CD4-positive, alpha-beta T cell treated with Interleukin-12 subunit alpha and Interleukin-12 subunit beta, for 1 hour (primary cell): ENCODE measurements at places on chromosomes 1 and 21.

- no peak for DNase-seq
Observed at GRCh38 chr1:41479000-41479807, 5.3 kb downstream of the EDN2 start.

DNA sequence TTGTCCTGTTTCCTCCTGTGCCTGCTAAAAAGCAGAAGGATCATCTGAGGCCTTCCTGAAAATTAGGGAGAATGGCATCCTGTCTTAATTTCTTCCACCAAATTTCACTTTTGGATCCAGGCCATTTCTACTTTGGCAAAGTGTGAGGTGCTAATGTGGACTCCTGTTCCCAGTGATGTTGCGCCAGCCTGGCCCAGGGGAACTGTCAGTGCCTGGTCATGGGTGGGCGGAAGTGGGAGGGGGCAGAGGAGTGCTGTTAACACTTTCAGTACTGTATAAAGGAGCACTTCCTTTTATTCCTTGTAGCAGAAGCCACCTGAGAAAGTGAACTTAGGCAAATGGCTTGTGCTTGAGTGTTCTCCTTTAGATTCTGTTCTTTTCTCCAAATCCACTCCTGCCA lies 19.9 kb downstream of the ELAPOR1 start:
- DNase-seq = no peak

GRCh38 chr1:175572932-175573868 lies 170.2 kb downstream of the TNR start:
- DNase-seq = no peak

- DNase-seq = no peak
Observed at GRCh38 chr1:229001467-229002011, 266.3 kb downstream of the RHOU start.

DNA sequence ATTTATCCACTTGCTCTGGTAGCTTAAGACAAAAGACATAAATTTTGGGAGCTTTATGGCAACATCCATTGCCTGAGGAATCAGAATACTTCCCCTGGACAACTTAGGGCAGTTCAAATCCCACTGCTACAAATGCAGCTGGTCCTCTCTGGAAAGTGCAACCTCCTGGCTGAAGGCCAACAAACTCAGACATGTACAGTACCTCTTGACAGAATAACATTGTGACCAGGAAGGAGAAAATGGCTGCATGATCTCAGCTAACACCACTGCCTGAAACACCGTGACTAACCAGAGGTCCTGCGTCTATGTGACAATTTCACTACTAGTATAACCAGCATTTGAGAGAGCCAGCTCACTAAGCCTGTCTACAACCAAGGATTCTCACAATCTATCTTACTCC lies 218.9 kb downstream of the CRB1 start:
- DNase-seq = no peak

GRCh38 chr1:117094841-117095604 lies 26.5 kb downstream of the TRIM45 start:
- DNase-seq = no peak

- DNase-seq = no peak
Observed at GRCh38 chr1:209241487-209241886, 342.0 kb upstream of the CAMK1G start.

DNA sequence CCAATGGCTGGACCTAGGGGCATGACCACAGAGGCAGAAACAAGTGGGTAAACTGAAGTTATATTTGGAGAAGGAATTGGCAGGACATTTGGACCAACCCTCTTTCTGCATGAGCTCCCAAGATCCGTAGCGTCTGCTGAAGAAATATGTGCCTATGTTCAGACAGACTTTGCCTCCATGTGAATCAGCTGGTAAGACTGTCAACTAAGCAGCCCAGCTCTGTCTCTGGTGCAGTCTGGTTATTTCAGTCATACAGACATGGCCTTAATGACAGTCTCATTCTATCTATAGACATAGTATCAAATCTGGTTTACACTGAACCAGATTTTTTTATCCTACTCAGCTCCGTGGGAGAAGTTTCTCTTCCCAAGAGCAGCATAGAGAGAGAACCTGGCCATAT lies 63.1 kb upstream of the PBX1 start:
- no peak for DNase-seq
